ENCODE measurements at places on chromosomes 16 and 17. TPM values are rescaled to one million over a fixed set of nuclear protein-coding genes. Genes with fewer than 3 reads are reported as not detected.

GRCh38 chr16:87826798-87827587, 42.3 kb downstream of the SLC7A5 start:
- no peak for DNase-seq

The KRT16 gene
- total RNA-seq = not detected

The DPEP3 gene
- total RNA-seq = not detected

DNA sequence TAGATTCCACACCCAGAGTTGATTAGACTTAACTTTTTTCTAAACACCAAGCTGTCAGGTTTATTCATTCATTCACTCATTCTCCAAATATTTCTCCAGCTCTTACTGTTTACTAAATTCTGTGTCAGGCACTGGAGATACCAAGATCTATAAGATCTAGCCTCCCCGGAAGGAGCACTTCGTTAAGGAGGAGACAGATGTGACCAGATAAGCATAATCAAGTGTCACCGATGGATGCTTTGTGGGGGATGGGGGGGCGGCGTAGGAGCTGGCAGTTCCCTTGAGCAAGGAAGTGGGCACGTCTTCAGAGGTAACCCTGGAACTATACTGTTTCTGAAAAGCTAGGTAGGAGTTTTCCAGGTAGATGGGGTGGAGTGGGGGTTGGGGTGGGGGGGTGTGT, 3.8 kb upstream of the RPL26 start:
- DNase-seq = no peak

The CAMKK1 gene
- 4.0 TPM for total RNA-seq

The NT5M gene
- 6.6 TPM for total RNA-seq

DNA sequence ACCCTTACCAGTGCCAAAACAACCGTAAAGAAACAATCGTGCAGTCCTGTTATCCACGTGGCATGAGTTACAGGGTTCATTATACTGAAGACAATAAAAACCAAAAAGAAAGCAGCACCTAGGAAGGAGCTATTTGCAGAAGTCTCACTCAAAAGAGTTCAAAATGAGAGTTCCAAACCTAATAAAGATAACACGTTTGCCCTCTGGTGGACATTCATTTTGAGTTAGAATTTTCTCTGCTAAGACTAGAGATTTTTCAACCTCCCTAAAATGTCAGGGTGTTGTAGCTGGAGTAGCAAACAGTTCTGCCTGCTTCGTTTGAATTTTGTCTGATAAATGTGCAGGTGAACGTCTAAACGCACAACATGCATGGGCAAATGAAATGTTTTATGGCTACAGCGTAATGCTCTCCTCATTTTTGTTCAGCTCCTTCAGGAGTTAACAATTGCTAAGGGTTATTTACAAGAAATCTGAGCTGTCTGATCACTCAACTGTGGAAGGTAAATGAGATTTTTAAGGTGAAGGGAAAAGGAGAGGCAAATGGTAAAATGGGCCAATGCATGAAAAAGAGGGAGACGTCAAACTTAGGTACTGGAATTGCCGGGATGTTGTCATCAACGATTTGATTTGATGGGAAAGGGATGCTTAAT, 1067.9 kb upstream of the EEF2KMT start:
- DNase-seq = no peak

GRCh38 chr17:60535382-60536279, 9.6 kb upstream of the APPBP2 start:
- DNase-seq = no peak

DNA sequence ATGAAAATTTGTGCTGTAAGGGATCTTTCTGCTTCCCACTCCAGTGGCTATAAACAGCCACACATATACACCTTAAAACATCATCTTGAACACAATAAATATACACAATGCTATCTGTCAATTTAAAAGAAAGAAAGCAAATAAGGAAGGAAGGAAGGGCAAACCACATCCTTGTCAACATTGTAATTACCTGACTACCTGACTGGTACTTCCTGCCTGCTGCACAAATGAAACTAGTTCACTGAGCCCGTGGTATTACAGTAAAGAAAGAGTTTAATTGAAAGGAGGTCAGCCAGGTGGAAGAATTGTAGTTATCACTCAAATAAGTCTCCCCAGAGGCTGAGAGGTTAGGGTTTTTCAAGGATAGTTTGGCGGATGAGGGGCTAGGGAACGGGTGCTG, 344.4 kb upstream of the ASIC2 start:
- DNase-seq = no peak

- no peak for DNase-seq
These were observed 49.7 kb downstream of the SMG6 start for GRCh38 chr17:2253768-2254406.

GRCh38 chr16:3607161-3607560, 4.2 kb downstream of the SLX4 start:
- no peak for DNase-seq

- no peak for DNase-seq
These were observed 14.7 kb downstream of the LLGL2 start for GRCh38 chr17:75539967-75540729.

Measured in heart left ventricle (tissue), 16 donors.